ENCODE measurements at places on chromosomes 6 and 20.

DNA sequence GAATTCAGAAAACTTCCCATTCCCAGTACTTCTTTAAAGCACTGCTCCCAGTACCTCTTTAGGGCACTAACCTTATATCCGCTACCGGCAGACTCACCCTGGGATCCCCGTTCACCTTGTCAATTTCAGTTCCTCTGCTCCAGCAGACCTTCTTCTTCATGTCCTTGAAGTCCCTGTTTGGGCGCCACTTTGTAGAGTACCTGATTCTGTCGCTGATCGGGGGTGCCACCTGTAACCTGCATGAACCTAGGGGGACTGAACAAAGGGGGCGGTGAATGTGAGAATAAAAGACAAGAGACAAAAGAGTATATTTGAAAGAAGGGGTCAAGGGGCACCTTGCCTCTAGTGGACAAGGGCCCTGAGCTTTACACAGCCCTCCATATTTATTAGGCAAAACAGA lies 4.9 kb upstream of the GINS1 start:
- DNase-seq = no peak

- DNase-seq = no peak
Observed at GRCh38 chr6:92706976-92707375, 712.4 kb downstream of the EPHA7 start.

DNA sequence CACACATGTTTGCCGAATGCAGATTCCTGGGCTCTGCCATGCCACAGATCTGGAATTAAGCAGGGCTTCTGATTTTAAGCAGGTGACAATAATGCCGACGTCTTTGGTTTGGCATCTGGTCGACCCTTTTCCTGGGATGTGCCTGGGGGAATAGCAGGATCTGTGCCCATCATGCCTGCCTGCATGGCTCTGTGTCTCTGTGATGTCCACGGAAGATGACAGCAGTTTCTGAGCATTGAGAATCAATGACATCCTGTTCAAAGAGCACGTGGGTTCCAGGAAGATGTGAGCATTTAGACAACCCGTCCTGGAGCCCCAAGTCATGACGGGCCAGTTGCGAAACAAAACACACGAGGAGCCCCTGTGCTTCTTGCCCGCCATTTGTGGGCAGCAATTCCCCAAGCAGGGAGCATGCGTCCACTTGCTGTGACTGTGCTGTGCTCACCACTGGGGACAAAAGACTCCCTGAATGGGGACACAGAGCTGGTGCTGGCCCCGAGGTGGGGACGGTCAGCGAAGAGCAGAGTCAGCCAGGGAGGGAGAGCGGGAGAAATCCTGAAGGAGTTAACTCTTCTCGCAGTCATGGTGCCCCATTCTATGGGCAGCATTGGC lies 110.1 kb downstream of the ERMARD start:
- DNase-seq = no peak

DNA sequence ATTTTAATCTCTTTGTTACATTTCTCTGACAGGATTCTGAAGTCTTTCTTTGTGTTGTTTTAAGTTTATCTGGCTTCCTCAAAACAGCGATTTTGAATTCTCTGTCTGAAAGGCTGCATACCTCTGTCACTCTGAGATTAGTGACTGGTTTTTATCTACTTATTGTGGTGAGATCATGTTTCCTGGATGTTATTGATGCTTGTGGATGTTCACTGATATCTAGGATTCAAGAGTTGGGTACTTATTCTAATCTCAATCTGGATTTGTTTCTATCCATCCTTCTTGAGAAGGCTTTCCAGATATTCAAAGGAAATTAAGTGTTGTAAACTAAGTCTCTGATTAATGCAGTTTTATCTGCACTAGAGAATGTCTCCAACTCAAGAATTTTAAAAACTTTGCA lies 1076.1 kb upstream of the ADGRB3 start:
- DNase-seq = no peak

DNA sequence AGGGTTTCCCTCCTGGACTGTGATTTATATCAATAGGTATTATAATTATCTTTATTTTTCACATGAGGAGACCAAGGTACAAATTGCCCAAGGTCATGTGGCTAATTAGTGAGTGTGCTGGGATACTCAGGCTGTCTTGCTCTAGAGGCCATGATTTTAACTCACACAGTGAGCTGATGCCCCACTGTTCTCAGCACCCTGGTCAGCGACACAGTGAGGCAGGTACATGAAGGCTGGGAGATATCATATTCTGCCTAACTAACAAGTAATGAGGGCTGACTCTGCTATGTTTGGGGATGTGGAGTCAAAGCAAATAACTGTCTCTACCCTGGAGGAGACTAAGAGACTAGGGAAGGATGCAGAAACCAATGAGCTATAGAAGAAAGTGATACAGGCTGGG lies 501.1 kb downstream of the PTPRT start:
- DNase-seq = no peak

- no peak for DNase-seq
Observed at GRCh38 chr20:9211016-9211760, 142.3 kb downstream of the PLCB4 start.

GRCh38 chr6:137122612-137123011 lies 50.8 kb downstream of the IL22RA2 start:
- DNase-seq = no peak

- no peak for DNase-seq
Observed at GRCh38 chr20:41476013-41476441, 109.4 kb upstream of the EMILIN3 start.

- no peak for DNase-seq
Observed at GRCh38 chr20:18527836-18528235, 20.1 kb downstream of the SEC23B start.

GRCh38 chr6:35195120-35195780 lies 18.5 kb upstream of the SCUBE3 start:
- no peak for DNase-seq

GRCh38 chr6:28897369-28897745 lies 26.4 kb downstream of the TRIM27 start:
- DNase-seq = no peak

DNA sequence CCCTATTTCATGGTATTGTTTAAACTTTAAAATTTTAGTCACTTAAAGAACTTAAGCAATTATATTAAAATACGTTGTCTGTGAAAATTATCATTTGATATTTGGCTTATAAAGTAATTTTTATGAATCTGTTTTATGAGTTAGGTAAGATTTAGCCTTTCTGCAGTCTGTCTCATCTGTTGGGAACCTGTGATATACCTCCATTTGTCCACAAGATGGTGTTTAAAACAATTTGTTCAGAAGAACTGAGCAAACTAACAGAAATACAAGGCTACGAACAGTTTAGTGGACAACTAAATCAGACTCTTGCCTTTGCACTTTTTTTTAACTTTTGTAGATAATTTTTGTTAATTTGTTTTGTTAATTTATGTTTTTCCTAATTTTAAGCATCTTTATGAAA lies 92.4 kb downstream of the COL9A1 start:
- no peak for DNase-seq

GRCh38 chr6:16251706-16252105 lies 13.3 kb downstream of the GMPR start:
- DNase-seq = no peak

DNA sequence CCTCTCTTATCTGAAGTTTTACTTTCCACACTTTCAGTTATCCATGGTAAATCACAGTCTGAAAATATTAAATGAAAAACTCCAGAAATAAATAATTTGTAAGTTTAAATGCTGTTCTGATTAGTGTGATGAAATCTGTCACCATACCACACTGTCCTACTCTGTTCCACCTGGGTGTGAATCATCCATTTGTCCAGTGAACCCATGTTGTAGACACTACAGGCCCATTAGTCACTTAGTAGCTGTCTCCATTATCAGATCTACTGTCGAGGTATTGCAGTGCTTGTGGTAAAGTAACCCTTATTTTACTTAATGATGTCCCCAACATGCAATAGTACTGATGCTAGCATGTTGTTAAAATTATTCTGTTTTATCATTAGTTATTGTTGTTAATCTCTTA lies 29.2 kb upstream of the MMS22L start:
- DNase-seq = no peak

GRCh38 chr20:40953856-40954255 lies 74.8 kb upstream of the TOP1 start:
- DNase-seq = no peak

DNA sequence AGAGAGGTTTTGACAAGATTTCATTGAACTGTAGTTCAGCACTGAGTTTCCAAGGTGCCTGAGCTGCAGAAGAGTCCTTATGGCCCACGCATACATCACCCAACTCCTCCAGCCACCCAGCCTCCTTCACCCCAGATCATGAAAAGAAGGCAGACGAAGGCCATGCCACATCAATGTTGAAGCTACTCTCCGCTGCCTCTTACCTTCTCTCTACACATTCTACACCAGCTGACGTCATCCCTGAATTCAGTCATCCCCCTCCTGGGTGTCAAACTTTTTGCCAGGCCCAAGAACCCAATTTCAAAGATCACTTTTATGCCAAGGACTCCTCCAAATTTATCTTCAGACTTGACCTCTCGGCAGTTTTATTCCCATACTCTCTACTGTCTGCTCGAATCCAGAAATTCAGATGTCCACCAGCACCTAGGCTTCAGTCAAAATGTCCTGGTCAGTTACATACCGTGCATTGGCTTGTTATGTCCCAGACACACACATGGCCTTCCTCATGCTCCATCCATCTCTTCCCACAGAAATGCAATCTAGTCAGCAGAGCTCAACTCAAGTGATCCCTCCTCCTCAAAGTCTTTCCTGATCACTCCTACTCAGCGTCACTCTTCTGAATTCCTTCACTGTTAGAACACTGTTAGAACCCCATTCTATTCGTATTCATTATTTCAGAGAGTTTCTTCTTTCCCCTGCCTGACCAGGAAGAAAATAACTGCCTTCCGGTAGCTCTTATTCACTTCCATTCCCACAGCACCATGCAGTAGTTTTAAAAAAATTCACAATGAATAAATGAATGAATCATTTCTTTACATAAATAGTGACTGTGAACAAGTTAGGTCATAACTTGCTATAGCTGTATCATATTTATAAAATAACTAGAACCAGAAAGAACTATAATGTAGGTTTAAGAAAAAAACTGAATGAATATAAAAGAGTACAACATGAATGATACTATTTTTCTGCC lies 11.5 kb downstream of the ATXN1 start:
- DNase-seq = no peak

Data from stimulated activated CD8-positive, alpha-beta memory T cell treated with anti-CD3 and anti-CD28 coated beads, Interleukin-2, amount 100 ng/mL, for 1 hour (primary cell).